CD4-positive, alpha-beta T cell (primary cell): ENCODE measurements at places on chromosomes 5 and 9.
A peak's percentile ranks its signal among the peaks of the same experiment; 100 is the strongest.

- no peak for DNase-seq
These were observed 213.4 kb downstream of the PALM2AKAP2 start for GRCh38 chr9:109993250-109993978.

GRCh38 chr9:80793706-80794105 is 895.6 kb downstream of the TLE1 start:
- DNase-seq: no peak

DNA sequence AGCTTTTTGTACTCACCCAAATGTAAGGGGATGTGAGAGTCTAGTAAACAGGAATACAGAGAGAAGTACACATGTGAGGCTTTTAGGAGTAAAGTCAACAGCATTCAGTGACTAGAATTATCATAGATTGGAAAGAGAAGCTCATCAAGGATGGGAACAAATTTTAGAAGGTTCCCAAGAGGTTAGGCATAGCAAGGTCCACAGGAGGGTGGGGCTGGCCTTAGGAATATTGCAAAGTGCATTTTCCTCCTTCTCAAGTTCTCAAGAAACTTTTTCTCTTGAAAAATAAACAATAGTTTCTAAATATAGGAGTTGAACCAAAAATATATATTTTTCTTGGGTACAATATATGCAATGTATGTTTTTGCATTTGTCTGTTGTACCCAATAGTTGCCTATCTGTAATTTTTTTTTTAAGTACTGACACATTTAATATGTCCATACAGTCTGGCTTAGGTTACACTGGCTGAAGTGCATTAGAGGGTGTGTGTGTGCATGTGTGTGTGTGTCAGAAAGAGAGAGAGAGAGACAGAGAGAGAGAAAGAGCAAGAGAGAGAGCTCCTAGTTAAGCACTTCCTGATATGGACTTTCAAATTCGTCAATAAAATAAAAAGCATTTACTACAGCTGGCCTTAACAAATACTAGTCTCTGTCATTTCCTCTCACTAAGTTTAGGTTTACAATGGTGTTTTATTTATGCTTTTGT is 62.2 kb downstream of the SNX18 start:
- DNase-seq: no peak

DNA sequence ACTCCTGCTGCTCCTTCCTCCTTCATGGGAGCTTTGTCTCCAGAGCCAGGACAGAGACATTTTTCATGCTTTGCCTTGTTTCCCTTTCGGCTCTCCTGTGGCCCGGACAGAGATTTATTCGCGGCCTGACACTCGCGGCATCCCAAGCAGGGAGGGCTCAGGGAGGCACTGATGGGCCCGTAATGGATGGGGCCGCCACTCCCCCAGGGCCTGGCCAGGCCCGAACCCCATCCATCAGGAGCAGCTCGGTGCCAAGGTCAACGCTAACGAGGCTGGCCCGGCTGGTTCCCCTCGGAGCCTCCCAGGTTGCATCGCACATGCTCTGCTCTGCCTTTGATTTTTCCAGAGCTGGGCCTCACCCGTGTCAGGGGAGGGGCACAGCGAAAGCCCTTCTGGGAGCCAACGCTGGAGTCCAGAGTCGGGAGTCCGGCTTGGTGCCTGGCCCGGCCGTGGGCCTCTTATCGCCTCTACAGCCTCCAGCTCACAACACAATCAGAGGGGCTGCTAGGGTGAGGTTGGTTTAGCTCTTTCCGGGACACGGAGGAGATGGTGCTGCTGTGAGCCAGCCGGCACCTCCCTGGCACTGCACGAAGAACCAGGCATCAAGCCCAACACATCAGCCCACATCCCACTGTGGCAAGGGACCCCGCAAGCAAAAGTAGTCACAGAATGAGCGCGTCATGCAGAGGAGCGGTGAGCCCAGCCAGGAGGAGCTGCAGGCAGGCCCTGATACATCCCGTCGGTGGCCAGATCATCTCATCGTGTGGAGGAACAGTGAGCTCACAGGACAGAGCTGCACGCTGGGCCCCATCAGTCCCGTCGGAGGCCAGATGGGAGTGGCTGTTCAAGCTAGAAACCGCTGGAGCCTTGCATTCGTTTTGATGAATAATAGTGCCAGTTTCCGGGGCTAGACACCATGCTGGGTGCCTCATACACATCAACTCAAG is 72.2 kb upstream of the BARHL1 start:
- DNase-seq: no peak

DNA sequence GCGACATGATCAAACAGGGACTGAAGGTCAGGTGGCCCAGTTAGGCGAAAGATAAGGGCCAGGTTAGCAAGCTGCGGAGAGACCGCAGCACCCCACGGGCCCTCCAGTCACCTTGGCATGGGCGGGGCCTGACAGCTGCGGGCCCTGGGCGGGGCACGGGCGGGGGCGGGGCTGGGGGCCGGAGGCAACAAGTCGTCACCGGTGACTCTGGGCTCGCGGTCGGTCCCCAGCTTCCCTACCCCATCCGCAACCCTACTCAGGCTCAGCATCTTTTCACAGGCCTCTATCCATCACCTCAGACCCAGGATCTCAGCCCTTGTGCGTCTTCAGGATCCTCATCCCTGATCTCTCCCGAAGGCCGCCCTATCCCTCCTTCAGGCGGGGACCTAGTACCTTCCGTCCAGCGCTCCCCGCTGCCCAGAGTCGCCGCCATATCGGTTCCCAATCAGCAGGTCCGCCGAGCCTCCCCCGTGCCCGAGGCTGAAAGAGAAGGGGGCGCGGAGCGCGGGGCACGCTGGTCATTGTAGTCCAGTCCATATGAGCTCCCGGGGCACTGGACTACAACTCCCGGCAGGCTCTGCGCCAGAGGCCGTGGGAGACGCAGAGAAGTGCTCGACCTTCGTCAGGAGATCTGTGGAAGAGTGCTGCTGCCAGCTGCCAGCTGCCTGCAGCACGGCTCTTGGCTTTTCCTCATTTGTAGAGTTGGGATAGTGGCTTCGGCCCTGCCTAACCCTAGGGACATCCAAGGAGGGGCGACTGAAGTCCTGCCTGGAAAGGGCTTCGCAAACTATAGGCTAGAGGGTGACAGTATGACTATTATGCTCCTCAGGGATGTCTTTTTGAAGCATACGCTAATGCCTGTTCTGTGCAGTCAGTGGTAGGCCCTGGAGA is at the start of gene DNAJC18:
DNAJC18 (minus strand) TSS at position 513 of the 891 bp plus-strand sequence; CDS start at position 433, 80 bp downstream.
- peak; percentile 81 for DNase-seq

DNA sequence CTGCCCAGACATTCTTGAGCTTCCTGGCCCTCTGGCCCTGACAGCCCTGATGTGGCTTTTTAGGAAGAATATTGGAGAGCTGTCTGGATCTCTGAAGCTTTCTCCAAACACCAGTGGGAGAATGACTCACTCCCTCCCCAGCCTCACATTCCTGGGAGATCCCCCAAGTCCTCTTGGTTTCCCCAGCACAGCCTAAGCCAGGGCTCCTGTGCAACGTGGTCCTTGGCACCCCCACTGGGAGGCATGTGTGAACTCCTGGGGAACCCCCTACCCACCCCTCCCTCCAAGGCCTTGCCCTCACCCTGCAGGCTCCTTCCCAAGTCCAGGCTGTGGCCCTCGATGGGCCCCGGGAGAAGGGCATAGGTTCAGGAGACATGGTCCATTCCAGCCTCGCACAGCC is 12.7 kb downstream of the GLIPR2 start:
- DNase-seq: no peak

DNA sequence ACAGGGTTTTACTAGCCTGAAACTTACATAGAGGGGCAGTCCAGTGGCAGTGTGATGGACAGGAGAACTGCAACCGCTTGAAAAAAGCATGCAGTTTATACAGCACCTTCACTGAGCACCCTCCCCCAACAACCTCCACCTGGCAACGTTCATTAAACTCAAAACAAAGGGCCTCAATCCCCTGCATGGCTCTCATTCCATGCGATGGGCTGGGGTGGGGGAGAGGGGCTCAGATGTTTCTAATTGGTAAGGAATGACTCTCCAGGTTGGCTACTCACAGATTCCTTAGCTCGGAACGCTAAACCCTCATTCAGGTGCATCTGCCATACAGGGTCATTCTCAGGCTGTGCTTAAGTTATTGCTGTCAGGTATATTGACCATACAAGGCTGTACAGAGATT is 80.9 kb upstream of the ITGA1 start:
- no peak for DNase-seq

- no peak for DNase-seq
These were observed 25.5 kb downstream of the AGTPBP1 start for GRCh38 chr9:85716031-85716877.

- no peak for DNase-seq
These were observed 53.7 kb upstream of the PPP3R2 start for GRCh38 chr9:101648493-101648892.

DNA sequence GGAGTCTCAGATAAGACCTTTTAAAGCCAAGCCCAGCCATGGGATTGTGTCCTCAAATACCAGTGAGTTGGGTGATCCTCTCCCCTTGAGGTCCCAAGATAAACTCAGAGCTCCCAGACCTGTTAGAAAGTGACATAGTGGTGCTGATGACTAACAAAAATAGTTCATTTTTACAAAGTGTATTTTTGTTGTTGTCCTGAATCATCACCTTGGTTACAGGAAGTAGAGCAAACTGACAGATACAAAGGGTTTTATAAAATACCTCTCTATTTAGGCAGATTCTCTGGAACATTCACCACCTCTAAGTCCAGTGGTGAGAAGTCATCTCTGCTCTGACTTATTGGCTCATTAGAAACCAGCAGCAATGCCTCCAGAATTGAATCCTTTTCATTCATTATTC is 259.3 kb downstream of the CEMIP2 start:
- DNase-seq: no peak

DNA sequence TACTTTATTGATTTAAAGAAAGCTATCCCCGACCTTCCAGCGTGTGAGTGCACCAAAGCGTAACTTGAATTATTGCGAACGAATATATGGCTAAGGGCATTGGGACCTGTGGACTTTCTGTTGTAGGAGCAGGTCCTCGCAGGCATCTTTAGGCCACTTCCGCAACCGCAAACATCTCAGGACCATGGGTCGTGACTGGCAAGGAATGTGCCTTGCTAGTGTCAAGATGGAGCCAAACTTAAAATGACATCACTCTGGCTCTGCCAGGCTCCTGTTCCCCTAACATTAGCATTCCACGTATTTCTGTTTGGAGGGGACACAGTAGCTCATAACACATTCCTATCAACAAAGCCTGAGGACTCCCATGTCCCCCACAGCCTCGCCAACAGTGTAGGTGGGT is 44.1 kb upstream of the OLFM1 start:
- no peak for DNase-seq

- DNase-seq: peak; percentile 62
These were observed 14.5 kb downstream of the SH2D3C start for GRCh38 chr9:127763918-127764384.

DNA sequence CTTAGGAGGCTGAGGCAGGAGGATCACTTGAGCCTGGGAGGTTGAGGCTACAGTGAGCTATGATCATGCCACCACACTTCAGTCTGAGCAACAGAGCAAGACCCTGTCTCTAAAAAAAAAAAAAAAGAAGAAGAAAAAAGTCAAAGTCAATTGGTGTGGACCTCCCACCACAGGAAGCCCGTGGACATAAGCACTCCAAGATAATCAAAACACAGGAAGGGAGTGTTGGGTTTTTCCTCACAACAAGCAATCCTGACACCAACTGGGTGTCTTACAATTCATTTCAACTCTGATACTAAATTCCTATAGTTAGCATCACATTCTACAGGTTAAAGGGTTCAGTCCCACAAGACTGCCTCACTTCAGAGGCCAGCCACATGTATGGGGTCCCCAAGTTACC is 70.7 kb downstream of the PDE6A start:
- no peak for DNase-seq

DNA sequence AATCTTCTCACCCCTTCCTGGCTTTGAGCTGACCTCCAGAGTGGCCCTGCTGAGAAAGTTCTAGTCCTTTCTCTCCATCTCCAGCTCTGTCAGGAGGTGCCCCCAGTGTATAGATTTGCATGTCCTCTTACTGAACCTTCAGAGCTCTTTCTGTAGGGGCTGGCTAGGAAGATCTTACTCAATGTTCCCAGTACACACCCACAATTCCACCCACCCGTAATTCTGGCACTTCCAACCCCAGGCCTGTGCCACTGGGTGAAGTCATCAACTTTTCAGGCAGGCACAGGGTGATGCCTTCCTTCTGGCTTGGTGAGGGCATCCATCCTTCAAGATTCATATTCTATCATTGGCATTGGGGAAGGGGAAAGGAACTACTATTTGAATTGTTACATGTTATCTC is 75.9 kb downstream of the ACER2 start:
- no peak for DNase-seq

DNA sequence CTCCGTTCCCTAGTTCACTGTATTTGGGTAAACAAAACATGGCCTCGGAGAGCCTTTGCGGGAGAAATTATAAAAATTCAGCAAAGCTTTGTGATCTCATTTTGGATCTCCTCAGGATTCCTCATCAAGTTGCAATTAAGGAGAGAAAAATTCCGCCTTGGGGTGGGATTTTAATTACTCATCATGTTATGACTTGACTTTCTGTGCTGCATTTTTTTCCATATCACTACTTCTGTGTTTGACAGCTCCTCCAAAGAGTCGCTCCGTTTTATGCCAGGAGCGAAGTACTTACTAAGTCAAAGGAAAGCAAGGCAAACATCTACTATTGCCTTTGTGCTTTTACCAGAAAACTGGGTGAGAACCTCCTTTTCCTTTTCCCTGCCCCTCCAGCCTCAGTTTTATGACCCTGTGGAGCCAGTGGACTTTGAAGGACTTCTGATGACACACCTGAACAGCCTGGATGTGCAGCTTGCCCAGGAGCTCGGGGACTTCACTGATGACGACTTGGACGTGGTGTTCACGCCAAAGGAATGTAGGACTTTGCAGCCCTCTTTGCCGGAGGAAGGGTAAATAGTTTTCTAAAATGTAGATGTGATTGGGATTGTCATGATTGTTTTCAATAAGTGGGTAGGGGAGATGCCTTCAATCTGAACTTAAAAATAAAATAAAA is 71.5 kb downstream of the DOCK8 start:
- DNase-seq: no peak

- no peak for DNase-seq
These were observed 342.4 kb upstream of the GRIA1 start for GRCh38 chr5:153147891-153148623.

GRCh38 chr9:132006677-132007370 is 72.8 kb downstream of the MED27 start:
- DNase-seq: no peak

DNA sequence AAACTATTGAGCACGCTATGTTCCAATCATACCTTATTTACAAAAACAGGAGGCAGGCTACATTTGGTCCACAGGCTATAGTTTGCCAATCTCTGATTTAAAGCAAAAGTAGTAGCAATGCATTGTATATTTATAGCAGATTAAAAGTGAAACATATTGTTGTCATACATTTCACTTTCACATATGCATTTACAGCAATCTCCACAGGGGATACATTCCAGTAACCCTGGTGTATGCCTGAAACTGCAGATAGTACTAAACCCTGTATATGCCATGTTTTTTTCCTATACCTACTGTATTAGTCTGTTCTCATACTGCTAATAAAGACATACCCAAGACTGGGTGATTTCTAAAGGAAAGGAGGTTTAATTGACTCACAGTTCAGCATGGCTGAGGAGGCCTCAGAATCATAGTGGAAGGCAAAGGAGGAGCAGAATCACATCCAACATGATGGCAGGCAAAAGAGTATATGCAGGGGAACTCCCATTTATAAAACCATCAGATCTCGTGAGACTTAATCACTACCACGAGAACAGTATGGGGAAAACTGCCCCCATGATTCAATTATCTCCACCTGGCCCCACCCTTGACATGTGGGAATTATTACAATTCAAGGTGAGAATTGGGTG is 5.9 kb upstream of the CSF1R start:
- DNase-seq: no peak

- no peak for DNase-seq
These were observed 288.0 kb downstream of the TRIM32 start for GRCh38 chr9:116975126-116975525.
